Neural progenitor cell (in vitro differentiated cells): ENCODE measurements at places on chromosomes 3 and 15.

GRCh38 chr15:100914876-100915275, 4.3 kb upstream of the LRRK1 start:
- no peaks in the 10 kb centered on the region for H3K36me3 ChIP-seq
- DNase-seq, result peak; percentile 62
- H3K4me1 ChIP-seq, result peaks cover 8% of the 10 kb centered on the region
- H3K27me3 ChIP-seq, result peaks cover 45% of the 10 kb centered on the region
- no peak overlapping the region for H3K27ac ChIP-seq

DNA sequence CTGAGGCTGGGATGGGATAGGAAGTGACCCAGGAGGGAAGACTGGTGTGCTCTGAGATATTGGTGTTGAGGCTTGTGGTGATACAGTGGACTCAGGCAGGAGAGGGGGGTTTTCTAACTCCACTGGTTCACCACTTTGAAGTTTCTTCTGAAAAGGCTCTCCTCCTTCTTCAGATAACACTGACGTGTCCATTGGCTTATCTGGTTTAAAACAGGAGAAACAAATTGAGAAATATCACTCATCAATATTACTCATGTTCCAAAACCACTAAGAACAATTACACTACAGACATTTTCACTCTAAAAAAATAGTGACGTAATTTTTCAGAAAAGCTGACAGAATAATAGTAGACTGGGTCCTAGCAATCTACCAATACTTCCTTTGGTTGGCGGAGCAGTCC, 23.1 kb downstream of the TP53BP1 start:
- no peaks in the 10 kb centered on the region for H3K27me3 ChIP-seq
- H3K4me3 ChIP-seq, result no peak overlapping the region
- no peaks in the 10 kb centered on the region for H3K4me1 ChIP-seq
- peaks cover 23% of the 10 kb centered on the region for H3K36me3 ChIP-seq
- no peak overlapping the region for H3K27ac ChIP-seq

DNA sequence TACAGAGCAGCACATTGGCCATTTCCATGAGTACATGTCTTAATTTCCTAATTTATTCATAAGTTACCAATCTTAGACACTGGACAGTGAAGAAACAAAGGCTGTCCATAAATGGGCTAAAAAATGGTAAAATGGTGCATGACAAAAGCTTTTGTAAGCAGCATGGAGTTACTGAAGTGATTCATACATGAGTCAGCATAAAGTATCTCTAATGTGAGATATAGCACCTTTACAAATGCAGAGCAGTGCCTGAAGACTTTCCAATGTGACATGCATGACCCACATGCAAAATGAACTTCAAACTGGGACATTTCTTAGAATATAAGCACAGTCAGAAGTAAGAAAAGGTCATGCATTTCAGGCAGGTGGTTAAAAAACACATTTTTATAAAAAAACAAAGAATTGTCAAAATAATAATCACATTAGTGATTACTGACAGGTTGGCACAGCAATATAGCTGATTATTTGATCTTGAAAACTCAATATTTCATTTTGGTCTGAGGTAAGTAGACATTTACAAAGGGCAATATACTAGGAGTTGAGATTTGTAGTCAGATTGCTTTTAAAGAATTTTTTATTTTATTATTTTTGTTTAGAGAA, 299.3 kb downstream of the PLCL2 start:
- no peak for DNase-seq
- H3K27me3 ChIP-seq, result no peaks in the 10 kb centered on the region
- no peaks in the 10 kb centered on the region for H3K36me3 ChIP-seq
- H3K4me1 ChIP-seq, result peaks cover 52% of the 10 kb centered on the region
- H3K27ac ChIP-seq, result no peak overlapping the region

DNA sequence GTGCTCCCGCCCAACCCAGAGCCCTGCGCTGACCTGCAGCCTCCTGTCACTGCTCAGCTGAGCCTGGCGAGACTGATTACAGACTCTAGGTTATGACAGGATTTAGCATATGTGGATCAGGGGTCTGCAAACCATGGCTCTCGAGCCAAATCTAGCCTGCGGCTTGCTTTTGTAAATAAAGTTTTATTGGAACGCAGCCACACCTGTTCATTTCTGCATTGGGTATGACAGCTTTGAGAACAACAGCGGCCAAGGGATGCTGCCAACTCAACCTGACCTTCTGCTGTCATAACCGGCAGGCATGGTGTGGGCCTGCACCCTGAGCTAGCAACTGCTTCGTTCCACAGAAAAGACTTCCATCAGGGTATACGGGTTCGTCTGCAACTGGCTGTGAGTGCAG, 50.5 kb upstream of the IQSEC1 start:
- no peak overlapping the region for H3K27ac ChIP-seq
- no peaks in the 10 kb centered on the region for H3K27me3 ChIP-seq
- H3K36me3 ChIP-seq, result no peaks in the 10 kb centered on the region

GRCh38 chr15:36449662-36450145, 129.7 kb upstream of the CDIN1 start:
- H3K27ac ChIP-seq, result no peak overlapping the region
- DNase-seq, result no peak
- no peaks in the 10 kb centered on the region for H3K36me3 ChIP-seq
- no peaks in the 10 kb centered on the region for H3K27me3 ChIP-seq
- H3K4me1 ChIP-seq, result peaks cover 21% of the 10 kb centered on the region
- H3K4me3 ChIP-seq, result no peak overlapping the region

- DNase-seq, result no peak
- no peaks in the 10 kb centered on the region for H3K4me1 ChIP-seq
Observed at GRCh38 chr15:82315519-82316246, 33.6 kb downstream of the GOLGA6L10 start.

GRCh38 chr15:63719281-63719680, 114.5 kb downstream of the HERC1 start:
- DNase-seq, result no peak
- no peaks in the 10 kb centered on the region for H3K27me3 ChIP-seq
- H3K4me1 ChIP-seq, result no peaks in the 10 kb centered on the region
- H3K36me3 ChIP-seq, result no peaks in the 10 kb centered on the region
- H3K27ac ChIP-seq, result no peak overlapping the region
